Thyroid gland (tissue), 4 donors: ENCODE measurements at places on chromosomes 16 and 17. TPM values are rescaled to one million over a fixed set of nuclear protein-coding genes. Genes with fewer than 3 reads are reported as not detected.

GRCh38 chr16:22188595-22189442, 17.3 kb upstream of the EEF2K start:
- peaks cover 20% of the 10 kb centered on the region for H3K4me1 ChIP-seq
- H3K27me3 ChIP-seq: no peaks in the 10 kb centered on the region

TBC1D28 gene
- total RNA-seq: not detected

DNA sequence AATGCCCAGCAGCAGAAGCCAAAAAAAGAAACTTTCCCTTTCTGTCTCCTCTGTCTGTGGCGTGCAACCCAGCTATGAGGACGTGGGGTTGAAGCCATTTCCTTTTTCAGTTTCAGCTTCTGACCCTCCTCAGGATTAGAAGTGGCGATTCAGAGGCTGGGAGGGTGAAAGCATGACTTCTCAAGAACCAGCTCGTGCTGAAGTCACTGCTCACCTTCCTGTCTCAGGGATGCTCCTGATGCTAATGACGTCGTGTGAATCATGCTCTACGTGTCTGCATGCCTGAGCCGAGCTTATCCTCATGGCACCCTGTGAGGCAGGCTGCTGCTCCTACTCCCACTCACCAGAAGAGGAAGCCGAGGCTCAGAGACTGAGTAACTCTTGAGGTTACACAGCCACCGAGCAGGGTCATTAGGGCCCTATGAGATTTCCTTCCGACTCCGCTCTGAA, 5.7 kb upstream of the LPO start:
- H3K4me1 ChIP-seq: no peaks in the 10 kb centered on the region

DNA sequence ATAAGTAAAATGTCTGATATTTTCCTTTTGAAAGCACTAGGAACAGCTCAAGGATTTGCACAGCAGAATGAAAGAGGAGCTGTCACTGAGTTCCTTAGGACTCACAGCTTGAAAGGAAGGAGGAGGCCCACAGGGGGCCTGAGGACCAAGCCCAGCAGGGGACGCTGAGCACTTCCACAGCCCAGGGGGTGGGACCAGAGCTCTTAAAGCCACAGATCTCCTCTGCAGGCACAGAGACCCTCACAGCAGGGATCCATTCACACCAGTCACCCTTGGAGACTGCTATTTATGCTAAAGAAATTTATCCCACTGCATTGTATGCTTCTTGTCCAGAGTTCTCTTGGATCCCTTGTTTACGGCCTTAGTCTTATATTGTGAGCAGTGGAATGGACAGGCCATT, 253.3 kb downstream of the STX8 start:
- no peak overlapping the region for H3K4me3 ChIP-seq
- no peaks in the 10 kb centered on the region for H3K36me3 ChIP-seq
- no peak overlapping the region for H3K27ac ChIP-seq
- no peak for DNase-seq

EXOC3L1 gene
- 5.9 TPM for total RNA-seq

DNA sequence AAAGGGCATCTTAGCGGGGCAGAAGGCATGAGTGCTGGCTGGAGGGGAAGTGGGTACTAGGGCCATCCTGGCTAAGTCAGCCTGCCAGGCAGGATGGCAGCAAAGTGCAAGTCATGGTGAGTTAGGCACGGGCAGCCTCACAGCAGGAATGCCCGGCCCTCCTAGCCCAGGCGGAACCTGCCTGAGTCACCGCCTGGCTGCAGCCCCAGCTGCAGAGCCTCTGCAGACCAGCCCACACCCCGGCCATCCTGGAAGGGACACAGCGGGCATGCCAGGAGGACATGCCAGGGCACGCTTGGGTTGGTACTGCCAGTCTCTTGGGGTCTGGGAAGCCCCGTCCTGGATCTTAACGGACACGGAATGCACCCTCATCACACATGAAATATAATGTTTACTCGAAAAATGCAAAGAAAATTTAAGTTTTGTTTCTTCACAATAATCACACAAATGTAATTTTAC, 5.0 kb upstream of the ALDH3A1 start:
- no peaks in the 10 kb centered on the region for H3K36me3 ChIP-seq
- peak; percentile 97 for DNase-seq
- H3K4me3 ChIP-seq: no peak overlapping the region

GSE1 gene
- 54.2 TPM for total RNA-seq

DNA sequence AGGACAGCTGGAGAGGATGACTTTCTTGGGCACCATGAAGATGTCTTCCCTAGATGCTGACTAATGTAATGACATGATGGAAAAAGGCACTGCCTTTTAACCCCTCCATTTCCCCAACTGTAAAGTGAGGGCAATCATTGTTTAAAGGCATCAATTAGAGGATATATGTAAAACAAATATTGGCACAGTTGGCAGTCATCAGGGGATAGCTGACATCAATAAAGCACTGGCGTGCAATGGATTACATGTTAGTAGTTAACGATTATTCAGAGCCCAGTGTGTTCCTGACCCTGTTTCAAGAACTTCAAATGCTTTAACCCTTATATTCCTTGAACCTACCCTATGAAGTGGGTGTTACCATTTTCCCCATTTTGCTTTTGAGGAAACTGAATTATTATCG, 100.7 kb downstream of the TMEM114 start:
- H3K27ac ChIP-seq: no peak overlapping the region
- H3K4me1 ChIP-seq: no peaks in the 10 kb centered on the region

DNA sequence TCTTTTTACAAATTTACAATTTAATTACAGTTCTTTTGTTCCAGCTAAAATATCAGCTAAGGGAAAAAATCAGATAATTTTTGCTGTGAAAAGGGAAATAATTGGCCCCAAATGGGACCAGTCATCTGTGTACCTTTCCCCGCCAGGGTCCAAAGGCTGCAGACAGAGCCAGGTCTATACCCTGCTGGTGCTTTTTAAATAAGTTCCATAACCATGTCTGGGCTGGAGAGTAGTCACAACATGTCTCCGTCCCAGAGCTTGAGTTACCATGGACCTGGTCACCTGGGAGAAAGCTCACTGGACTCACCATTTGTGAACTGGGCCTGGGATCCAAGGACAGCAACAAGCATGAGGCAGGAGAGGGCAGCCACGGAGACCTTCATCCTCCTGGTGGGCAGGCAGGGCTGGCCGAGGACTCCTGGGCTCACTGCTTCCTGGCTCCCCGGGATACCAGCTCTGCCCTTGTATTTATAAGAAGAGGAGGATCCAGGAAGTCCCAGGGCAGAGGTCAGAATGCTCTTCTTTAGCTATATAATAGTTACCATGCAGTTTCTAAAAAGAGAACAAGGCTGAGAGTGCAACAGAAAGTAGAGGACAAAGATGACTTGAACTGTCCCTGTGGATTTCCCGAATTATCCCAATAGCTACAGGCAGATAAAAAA, at the start of gene CCL15:
Gene CCL15 (minus strand): TSS at position 444 of the 662 bp plus-strand sequence. CDS start 61 bp downstream, at position 383.
- no peak within 1 kb of the TSS for H3K4me3 ChIP-seq
- no peak for DNase-seq
- no peaks in the 10 kb centered on the region for H3K36me3 ChIP-seq
- H3K27ac ChIP-seq: no peak within 1 kb of the TSS

TP53TG3B gene
- total RNA-seq: not detected

DNA sequence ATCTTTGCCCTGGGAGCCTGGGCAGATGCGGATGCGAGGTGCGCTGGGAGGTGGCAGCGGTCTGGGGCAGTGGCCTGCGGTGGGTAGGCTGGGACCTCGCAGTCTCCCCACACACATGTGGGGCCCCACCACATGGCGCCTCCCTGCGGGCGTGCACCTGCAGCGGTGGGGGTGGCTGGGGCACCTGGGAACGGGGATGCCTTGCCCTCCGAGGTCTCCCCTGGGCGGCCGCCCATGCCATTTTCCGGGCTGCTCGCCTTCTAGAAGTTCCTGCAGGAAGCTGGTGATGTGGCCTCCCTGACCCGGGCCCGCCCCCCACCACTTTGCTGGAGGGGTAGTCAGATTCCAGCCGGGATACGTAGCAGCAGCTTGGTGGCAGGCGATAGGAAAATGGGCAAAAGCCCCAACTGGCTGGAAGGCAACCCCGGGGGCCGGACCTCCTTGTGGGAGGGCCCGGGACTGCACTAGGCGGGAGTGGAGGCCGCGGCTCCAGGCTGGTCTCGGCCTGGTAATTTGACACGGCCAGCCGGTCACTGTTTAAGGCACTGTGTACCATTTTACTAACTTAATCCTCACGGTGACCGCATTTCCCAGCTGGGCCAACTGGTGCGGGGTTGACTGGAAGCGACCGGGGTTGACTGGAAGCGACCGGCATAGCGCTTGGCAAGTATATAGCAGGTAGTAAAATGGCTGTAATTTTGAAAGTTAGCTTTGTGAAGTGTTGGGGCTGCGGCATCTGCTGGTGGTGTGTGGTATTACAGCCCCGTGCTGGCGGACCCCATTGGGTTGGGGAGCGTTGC, 38.5 kb downstream of the IGF2BP1 start:
- H3K36me3 ChIP-seq: no peaks in the 10 kb centered on the region
- no peaks in the 10 kb centered on the region for H3K4me1 ChIP-seq
- H3K27ac ChIP-seq: no peak overlapping the region
- peak; percentile 41 for DNase-seq
- no peaks in the 10 kb centered on the region for H3K27me3 ChIP-seq

GRCh38 chr16:84367297-84367680, 1.0 kb upstream of the ATP2C2 start:
- no peaks in the 10 kb centered on the region for H3K27me3 ChIP-seq
- H3K4me1 ChIP-seq: peaks cover 15% of the 10 kb centered on the region
- H3K36me3 ChIP-seq: no peaks in the 10 kb centered on the region
- no peak overlapping the region for H3K4me3 ChIP-seq
- H3K27ac ChIP-seq: no peak overlapping the region

HOXB3 gene
- total RNA-seq: 5.4 TPM

CHP2 gene
- total RNA-seq: not detected

DNA sequence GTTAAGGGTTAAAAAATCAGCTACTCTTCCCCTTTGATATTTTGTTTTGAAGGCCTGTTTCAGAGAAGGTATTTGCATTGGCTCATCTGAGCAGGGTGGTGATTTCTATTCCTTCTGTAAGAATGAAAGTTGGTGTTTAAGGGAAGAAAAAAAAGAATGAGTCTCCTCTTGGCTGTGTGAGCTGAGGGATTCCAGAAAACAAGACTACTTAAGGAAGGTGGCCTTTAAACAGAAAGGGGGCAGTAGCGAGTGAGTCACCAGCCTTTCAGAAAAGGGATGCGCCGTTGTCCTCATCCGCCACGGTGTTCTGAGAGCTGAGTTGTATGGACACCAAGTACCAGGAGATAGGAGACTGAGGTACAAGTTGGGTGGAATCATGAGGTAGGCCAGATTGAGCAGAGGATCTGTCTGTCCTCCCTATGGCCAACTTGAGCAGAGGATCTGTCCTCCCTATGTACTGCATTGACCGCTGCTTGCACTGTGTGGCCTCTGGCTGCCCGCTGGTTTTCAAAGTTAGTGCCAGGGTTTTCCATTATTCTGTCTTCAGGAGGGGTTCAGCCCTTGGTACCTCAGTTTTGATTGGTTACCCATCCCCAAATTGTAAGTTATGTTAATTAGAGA, 8.2 kb downstream of the PRKCA start:
- peak overlapping the region; percentile 47 for H3K27ac ChIP-seq
- H3K27me3 ChIP-seq: no peaks in the 10 kb centered on the region
- H3K4me3 ChIP-seq: no peak overlapping the region
- no peak for DNase-seq
- H3K4me1 ChIP-seq: peaks cover 18% of the 10 kb centered on the region

DNA sequence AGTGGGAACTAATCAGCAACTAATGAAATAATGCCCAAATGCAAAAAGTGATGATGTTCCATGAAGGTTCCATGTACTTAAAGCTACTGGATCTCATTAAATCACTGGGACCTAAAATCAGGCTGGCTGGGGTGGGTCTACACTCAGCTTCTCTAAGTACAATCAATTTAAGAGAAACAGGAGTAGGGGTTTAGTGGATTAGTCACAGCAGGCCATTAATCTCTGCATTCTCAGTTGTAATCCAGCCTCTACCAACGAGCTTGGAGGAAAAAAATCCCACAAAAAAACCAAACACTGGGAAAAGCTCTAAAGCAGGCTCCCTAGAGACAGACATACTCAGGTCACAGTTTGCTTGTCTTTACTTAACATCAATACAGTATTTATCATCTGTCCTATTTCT, 15.0 kb downstream of the CA10 start:
- H3K36me3 ChIP-seq: no peaks in the 10 kb centered on the region
- H3K27me3 ChIP-seq: no peaks in the 10 kb centered on the region

PRSS53 gene
- total RNA-seq: 1.9 TPM
